ENCODE measurements at places on chromosomes 2 and 18.

GRCh38 chr2:184596819-184597411, 1.4 kb upstream of the ZNF804A start:
- no peak for DNase-seq

DNA sequence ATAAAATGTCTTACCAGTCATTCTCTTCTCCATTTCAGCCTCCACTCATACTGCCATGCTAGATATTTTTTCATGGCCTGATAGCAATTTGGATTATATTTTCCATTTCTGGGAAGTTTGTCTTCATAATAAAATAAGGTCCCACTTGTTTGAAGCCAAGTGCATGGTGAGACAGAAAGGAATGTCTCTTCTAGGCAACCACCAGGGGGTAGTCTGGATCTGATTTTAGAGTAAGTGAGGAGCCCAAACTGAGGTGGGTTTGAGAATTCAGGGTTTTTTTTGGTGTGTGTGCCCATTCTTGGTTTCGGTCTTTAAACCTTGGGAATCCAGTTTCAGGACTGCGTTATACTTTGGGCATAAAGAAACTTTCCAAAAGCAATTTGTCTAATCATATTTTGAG, 315.5 kb downstream of the RPRM start:
- DNase-seq: no peak

GRCh38 chr2:169672406-169672805, 21.8 kb downstream of the CFAP210 start:
- DNase-seq: no peak

GRCh38 chr2:57156231-57156924, 890.2 kb upstream of the VRK2 start:
- DNase-seq: no peak

- DNase-seq: no peak
Measured at GRCh38 chr2:149307014-149307413, 23.4 kb upstream of the LYPD6 start.

GRCh38 chr2:232809349-232810124, 33.2 kb upstream of the KCNJ13 start:
- DNase-seq: no peak

- no peak for DNase-seq
Measured at GRCh38 chr2:187547353-187547979, 6.8 kb downstream of the TFPI start.

DNA sequence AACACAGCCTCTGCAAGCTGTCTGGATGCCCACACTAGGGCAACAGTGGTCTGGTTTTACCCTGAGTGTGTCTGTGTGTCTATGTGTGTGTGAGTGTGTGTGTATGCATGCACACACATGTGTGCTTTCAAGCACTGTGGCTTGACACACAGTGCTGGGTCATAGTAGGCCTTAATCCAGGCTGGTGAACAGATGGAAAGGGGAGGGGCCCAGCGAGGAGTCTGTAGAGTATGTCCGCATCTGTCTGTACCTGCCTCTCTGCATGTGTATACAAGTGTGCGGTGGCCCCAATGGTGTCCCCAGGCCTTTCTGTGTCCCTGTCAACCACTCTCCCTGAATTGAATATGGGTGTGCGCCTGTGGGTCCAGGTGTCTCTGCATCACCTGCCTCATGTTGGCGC, 9.3 kb upstream of the KCNIP3 start:
- no peak for DNase-seq

GRCh38 chr2:64837925-64838641, 151.1 kb upstream of the SLC1A4 start:
- DNase-seq: no peak

DNA sequence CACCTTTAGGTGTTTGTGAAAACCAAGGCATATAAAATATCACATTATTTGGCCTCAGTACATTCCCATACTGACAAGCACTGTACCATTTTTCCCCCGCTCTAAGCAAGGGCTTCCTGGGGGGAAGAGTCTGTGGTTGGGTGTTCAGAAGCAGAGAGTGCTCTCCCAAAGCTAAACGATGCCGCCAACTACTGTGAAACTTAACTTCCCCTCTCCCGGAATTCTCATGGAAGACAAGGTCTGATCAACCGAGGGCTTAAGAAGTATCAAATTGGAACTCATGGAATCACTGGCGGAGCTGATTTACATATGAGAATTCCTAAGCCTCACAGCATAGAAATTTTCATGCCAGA, 433 bp upstream of the MFF start:
- no peak for DNase-seq

DNA sequence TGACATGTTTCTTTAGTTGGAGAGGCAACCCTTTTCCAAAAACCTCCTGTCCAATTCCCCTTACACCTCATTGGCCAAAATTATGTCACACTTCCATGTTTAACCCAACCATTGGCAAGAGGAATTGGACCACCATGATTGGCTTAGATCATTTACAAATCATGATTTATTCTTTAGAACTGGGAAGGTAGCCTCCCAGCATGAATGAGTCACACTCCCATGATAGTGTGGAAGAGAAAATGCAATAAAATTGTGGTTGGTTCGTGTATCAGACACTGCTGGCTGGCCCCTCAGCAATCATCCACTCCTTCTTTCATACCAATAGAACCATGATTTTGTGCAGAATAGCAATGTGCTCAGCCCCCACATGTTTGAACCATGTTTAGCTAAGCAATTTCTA, 156.6 kb upstream of the ACVR2A start:
- DNase-seq: no peak

DNA sequence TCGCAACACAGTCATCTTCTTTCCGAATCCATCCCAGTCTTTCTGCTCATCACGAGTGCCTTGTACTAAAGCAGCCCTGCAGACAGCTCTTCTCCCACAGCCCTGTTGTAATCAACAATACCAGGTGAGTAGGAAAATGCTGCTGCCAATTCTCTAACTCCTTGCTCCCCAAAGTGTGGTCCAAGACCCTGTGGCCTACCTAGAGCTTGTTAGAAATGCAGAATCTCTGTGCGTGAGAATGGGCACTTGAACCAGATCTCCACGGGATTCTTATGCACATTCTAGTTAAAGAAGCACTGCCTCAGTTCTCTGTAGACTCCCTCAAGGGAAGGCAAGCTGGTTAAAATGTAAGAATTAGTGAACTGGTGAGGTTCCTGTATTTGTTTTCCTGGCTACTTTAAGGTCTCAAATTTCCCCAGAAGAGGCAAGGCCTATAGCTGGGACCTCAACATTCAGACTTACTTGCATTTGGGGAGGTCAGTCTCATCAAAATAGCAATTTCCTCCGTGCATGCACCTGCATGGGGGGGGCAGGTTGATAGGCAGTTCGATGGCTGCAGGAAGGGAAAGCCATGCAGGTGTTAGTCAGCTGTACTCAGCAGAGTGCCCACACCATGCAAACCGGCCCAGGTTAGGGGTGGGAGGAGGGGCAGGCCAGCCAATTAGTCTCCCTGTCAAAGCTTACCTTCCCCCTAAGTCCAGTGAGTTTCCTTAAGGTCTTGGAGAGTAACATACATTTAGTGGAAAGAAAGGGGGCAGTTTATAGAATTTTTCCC, 70.8 kb downstream of the DHRS9 start:
- no peak for DNase-seq

- no peak for DNase-seq
Measured at GRCh38 chr18:51009072-51009471, 20.9 kb upstream of the SMAD4 start.

DNA sequence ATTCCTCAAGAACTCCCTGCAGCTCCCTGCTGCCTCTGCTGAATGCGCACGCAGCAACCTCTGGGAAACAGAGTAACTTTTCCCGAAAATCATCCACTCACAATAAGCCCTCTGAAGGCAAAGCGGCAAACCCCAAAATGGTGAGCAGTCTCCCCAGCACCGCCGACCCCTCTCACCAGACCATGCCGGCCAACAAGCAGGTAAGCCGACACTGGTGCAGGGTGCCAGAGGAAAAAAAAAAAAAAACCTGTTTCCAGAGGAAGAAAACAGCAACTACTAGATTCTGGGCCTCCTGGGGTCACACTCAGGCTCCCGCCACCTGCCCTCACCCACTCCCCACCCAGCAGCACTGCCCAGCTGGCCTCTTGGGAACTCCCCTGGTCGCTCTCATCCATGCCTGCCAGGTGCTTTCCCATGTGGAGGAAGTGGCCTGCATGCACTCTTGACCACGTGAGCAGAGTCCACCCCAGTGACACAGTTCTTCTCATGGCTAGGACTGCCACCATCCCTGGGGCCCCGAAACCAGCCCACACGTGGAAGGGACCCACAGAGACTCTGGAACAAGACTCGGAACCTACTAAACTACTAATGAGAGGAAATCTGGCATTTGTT, 36.9 kb downstream of the KCTD18 start:
- DNase-seq: no peak

GRCh38 chr2:98485453-98485755, 40.7 kb downstream of the INPP4A start:
- DNase-seq: no peak

- DNase-seq: no peak
Measured at GRCh38 chr2:18834341-18834740, 245.0 kb upstream of the NT5C1B start.

GRCh38 chr2:100240386-100240785, 81.9 kb downstream of the LONRF2 start:
- no peak for DNase-seq

DNA sequence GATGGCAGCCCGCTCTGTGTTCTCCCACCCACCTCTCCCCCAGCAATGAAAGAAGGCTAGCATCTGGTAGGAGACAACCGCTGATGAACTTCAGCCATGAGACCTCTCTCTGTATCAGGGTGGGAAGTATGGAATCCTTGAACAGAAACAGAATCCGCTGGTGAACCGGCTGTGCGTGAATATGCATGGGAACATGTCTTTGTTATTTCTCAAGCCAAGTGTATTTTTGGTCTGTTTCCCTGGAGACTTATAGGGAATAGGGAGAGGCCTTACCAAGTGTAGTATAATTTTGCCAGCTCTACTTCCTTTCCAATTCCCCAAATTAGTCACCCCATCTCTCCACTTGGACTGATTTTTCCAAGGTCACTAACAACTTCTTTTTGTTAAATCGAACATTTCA, 30.1 kb downstream of the WNT10A start:
- DNase-seq: no peak

- no peak for DNase-seq
Measured at GRCh38 chr2:28896906-28897305, 2.4 kb downstream of the WDR43 start.

DNA sequence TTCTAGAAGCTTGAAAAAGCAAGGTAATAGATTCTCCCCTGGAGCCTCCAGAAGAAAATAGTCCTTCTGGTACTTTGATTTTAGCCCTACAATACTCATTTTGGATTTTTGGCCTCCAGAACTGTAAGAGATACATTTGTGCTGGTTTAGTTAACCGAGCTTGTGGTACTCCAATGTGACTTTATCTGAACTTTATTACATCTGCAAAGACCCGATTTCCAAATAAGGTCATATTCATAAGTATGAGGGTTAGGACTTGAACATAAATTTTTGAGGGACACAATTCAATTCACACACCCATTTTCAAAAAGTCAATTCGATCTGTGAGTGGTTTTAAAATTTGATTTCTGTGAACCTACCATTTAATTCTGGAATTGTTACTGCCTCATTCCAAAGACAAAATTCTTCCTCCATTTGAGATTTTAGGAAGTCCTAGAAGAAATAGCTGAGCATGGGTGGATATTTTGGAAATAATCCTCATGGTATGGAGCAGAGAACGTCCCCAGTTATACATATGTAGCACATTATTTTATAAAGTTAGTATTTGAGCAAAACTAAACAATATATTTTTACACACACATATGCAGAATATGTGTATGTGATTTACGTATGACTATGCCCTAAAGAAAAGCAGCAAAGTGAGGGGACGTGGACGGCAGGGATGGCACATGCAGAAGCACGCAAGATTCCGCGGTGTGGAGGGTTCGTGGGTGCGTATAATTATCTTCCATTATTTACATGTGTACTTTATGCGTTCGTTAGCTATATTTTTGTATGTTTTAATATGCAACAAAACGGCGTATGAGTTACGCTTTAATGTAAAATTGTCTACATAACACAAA, 905 bp upstream of the NUP35 start:
- DNase-seq: no peak

DNA sequence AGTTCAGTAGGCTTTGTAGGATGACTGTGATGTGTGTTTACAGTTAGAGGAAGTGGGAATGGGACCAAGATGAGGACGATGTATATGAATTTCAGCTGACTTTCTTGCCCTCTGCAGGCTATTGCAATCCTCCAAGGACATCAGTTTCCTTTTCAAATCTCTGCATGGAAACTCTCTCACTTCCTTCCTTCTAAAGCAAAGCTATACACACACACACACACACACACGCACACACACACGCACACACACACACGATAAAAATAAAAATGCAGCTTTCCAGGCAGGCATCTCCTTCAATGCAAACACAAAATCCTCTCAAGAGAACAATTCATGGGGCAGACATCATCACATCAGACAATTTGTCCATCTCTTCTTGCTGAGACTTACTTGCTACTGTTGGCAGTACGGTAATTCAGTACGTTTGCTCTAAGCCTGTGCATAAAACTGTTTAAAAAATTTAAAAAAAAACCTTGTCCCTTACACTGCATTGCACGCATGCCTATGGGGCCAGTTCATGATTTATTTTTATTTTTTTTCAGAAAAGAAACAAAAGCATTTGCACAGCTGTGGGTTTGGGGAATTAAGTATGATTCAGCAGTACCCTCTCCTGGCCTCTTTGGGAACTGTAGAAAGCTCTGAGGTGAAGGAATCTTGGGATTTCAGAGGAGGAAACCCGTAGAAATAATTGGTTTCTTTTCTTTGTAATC, 27.1 kb upstream of the ICOS start:
- DNase-seq: no peak

- no peak for DNase-seq
Measured at GRCh38 chr2:145845207-145845894, 1325.4 kb upstream of the ZEB2 start.

DNA sequence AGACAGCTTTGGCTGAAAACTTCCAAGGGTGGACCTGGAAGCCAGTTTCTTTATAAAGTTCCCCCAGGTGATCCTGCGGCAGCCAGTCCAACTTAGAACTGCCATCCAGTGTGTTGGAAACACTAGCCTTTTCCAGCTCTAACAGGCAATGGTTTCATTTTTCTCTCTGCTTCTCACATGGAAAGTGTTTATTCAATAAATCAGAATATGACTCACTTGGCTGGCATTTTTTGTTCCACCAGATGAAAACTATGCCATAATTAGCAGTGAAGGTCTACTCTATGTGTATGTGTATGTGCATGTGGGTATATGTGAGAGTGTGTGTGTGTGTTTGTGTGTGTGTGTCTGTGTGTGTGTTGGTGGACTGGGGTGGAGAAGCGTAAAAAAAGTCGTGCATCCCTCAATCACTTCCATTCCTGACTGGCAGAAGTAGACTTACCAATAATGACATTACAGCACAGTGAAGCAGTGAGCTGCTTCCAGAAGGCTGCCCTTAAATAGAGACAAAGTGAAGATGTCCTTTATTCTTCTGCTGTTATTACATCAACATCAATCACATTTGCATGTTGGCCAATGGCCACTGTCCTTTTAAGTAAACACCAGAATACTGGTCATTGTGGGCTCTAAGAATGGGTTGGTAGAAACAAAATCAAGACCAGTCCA, 90.9 kb upstream of the SETBP1 start:
- no peak for DNase-seq
